ENCODE measurements at places on chromosomes 7 and 10.

GRCh38 chr10:92923416-92923815, 75.1 kb downstream of the EXOC6 start:
- DNase-seq, result no peak

DNA sequence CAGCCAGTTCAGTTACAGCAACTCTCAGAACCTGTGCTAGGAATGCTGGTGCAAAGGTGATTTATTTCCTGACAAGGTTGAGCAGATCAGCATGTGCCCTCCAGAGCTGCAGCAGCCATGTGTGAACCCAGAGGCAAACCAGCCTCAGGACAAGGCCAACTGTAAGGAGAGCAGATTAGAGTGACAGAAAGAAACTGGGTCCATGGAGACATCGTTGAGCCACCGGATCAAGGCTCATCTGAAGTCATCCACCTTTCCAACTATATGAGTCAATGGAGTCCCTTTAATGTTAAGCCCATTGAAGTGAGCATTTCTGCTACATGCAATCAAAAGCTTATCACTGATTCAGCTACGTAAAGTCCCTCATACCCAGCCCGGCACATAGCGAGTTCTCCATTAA, 26.4 kb downstream of the KCNMA1 start:
- DNase-seq, result no peak

DNA sequence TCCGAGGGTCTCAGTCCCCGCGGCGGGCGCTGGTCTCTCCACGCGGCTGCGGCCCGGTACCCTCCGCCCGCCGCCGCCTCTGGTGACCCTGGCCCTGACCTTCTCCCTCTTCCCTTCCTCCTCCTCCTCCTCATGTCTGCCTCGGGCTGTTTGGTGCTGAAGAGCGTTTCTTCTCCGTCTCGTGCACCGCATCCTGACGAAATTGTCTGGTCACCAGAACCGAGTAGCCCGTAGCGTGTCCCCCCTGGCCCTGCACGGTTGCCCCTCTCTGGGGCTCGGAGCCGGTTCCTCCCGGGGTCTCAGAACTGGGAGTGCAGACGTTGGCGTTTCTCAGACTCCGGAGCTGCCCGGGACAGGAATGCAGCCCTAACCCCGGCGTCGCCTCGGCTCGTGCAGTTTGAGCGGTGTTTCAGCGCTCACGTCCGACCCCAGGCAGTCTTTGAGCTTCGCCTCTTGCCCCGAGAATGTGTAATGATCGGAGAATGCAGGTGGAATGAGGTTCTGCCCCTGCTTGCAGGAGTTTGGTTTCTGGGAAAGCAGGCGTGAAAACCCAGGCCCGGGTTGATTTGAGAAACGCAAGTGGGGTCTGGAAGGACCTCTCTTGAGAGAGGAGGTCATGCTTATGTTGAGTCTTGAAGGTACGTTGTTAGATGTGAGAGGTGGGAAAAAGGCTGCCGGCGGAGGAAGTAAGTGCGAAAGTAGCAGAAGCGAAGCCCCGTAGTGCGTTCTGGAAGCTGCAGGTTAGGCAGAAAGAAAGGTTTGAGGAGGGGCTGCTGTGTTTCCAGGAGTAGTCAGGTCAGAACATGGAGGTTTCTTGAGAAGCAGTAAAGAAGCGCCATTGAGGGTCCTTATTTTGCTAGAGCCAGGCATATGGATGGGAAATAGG, 743 bp downstream of the RBM17 start:
- no peak for DNase-seq

DNA sequence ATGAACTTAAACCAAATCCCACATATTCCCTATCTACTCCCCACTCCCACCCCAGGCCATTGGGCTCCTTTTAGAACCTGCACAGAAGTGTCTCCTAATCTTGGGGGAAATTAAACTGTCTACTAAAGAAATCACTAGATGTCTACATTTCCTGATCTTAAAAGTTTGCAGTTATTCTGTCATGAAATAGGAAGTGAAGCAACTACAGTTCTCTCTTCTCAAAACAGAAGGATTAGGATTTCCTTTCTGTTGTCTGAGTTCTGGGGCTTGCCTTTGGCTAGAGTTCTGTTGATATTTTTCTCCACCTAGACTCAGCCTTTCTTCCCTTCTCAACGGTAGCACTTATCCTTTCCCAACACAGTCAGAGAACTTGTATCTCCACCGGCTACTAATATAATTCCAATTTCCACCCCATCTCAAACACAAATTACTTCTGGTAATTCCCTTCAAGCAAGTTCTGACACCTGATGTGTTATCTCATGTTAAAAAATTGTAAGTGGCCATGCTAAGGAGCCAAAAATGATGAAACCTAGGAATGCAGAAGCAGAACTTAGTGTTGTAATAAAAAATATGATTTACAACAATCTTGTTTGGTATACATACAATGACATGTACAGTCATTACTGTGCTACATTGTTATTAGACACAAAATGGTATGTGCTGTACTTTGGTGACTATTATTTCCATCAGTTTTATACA, 12.1 kb downstream of the OR9A4 start:
- DNase-seq, result no peak

GRCh38 chr7:1739593-1739992, 69.5 kb downstream of the ELFN1 start:
- no peak for DNase-seq

DNA sequence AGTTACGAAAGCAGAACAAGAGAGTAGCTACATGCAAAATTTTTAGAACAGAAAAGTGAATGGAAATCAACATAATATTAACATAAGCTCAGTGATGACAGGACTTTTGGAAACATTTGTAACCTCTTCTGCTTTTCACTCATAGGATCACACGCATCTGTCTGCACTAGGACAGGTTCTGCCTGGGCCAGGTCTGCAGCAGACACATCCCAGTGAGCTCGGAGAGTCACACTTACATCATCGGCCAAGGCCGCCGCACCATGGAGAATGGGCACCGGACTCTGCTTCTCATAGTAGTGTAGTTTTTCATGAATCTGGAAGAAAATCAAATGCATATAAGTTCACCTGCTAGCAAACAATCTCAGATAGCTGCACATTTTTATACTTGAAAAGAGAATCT, 150.9 kb upstream of the ODAD2 start:
- DNase-seq, result no peak

GRCh38 chr10:72808001-72808400, 85.5 kb upstream of the OIT3 start:
- DNase-seq, result no peak

GRCh38 chr10:23994459-23995046, 214.4 kb upstream of the KIAA1217 start:
- DNase-seq, result no peak

DNA sequence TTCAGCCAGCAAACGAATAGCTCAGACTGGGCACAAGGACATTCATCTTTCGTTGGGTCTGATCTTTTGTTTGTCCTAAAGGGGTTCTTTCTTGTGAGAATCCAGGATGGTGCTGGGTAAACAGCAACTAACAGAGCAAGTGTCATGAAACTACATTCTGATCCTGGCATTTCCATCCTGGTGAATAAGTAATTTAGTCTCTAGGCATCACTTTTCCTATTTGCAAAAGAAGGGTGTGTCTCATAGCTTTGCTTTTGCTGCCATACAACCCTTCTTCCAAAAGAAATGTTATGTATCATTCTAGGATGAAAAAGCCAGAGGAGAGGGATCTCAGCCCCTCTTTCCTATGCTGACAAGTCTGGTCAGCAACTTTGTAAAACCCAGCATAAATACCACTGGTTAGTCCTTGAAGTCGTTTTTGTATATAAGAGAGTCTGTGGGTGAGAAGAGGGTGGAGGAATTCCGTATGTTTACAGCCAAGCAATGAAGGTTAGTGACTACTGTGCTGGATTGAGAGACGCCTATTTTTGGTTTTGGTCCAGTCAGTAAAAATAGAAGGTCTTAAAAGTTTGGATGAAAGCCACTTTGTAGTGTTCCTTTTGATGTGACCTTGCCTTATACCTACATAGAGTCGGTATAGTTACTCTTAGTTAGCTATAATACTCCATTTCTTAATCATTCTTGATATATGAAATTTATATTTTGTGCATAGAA, 88.4 kb upstream of the SLC25A13 start:
- DNase-seq, result no peak

GRCh38 chr7:51046103-51046466, 263.4 kb upstream of the GRB10 start:
- no peak for DNase-seq

- DNase-seq, result no peak
These were observed 61.0 kb upstream of the NFE2L3 start for GRCh38 chr7:26090927-26091519.

GRCh38 chr10:9833942-9834341, 1183.7 kb upstream of the CELF2 start:
- no peak for DNase-seq

GRCh38 chr7:142298009-142298408, 40.2 kb upstream of the PRSS58 start:
- DNase-seq, result no peak

- DNase-seq, result no peak
These were observed 2.5 kb downstream of the FZD1 start for GRCh38 chr7:91266689-91267090.

DNA sequence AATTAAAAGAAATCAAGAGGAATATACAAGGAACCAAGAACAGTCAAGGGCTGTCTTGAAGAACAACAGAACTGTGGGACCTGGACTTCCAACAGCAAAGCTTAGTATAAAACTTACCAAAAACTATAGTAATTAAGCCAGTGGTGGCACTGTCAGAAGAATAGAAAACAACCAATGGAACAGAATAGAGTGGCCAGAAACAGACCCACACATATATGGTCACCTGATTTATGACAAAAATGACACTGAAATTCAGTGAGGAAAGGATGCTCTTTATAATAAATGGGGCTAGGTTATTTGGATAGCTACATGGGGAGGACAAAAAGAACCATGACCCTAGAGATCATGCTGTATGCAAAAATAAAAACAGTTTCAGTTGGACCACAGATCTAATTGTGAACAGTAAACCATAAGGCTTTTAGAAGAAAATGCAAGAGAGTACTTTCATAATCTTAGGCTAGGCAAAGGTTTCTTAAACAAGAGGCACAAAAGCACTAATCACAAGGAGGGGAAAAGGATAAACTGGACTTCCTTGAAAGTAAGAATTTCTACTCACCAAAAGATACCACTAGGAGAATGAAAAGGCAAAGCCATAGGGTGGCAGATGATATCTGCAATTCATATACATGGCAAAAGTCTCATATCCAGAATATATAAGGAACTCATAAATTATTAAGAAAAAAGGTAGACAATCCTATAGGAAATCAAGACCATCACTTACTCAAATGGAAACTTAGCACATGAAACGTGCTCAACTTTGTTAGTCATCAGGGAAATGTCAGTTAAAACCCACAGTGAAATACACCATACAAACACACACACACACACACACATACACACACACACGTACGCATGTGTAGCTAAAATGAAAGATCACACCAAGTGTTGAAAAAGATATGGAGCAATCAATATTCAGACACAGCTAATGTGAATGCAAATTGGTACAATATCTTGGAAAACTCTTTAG, 20.8 kb downstream of the HYCC1 start:
- DNase-seq, result no peak

GRCh38 chr10:118965645-118966044, 63.9 kb upstream of the NANOS1 start:
- DNase-seq, result no peak

DNA sequence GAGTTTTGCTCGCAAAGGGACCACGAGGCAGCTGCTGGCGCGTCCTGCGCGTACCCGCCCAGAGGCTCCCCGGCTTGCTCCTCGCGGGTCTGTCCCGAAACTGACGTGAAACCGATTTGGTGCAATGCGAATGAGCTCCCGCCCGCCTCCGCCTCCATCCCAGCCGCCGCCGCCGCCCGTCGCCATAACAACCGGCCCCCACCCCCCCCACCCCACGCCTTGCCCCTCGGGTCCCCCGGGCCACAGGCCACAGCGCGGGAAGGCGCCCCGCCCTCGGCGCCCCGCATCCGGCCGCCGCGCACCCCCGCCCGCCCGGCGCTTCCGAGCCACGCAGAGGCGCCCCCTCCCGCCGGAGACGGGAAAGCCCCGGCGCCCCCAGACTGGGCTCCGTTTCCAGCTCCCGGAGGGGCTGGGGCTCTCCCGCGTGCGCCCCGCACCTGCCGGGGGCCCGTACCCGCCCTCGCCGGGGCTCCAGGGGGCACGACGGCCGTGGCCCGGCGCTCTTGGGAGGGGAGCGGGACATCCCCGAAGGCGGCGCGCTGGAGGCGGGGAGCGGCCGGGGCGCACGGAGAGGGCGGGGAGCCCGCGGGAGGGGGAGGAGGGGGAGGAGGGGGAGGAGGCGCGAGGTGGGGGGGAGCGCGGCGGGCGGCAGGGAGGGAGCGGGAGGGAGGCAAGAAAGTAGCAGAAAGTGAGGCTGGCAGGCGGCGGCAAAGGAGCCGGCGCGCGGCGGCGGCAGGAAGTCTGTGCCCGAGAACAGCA, at the start of gene CAMK1D:
Gene CAMK1D, plus strand, starts transcription at position 678 of the 759 bp plus-strand sequence.
- DNase-seq, result peak; percentile 82

DNA sequence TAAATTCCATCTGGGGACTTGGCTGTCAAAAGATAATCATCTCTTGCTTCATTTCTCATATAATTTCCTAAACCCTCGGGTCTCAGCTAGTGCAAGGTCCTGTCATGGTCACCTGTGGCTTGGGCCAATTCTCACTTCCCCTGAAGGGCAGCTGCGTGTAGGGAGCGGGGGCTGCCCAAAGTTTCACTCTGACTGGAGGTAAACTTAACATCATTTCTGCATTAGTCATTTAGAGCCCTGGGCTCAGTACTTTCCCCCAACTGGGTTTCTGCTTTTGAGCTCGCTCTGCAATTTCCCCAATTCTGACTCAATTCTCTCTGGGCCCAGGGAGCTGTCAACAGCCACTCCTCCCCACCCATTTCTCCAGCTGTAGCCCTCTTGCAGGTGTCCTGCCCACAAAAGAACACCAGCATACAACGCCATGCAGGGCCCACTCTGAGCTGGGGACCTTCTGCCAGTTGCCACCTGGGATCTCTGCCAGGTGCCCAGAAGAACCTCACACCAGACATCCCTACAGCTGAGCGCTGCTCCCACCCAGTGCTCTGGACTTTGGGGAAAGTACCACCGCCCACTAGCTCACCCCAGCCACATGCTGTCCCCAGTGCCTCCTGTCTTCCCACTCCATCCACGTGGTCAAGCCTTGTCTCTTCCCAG, 37.9 kb downstream of the VOPP1 start:
- DNase-seq, result peak; percentile 32

DNA sequence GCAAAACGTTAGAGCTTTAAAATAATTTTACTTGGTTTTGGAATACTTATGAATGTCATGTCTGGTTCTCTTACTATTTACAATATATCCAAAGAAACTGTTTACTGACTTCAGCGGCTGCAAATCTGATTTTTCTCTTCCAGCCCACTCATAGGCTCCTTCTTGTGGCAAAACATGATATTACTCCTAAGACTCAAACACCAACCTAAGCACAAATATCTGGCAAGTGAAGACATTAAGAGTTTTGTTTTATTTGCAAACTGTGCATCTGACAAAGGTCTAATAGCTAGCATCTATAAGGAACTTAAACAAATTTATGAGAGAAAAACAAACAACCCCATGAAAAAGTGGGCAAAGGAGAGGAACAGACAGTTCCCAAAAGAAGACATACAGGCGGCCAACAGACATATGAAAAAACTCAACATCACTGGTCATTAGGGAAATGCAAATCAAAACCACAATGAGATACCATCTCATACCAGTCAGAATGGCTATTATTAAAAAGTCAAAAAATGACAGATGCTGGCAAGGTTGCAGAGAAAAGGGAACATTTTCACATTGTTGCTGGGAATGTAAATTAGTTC, 20.3 kb upstream of the GJC3 start:
- no peak for DNase-seq

All from stimulated activated CD8-positive, alpha-beta memory T cell treated with anti-CD3 and anti-CD28 coated beads, Interleukin-15, amount 100 ng/mL, for 4 hours (primary cell).